Stimulated activated CD8-positive, alpha-beta memory T cell treated with anti-CD3 and anti-CD28 coated beads, Interleukin-7, amount 100 ng/mL, for 1 hour (primary cell): ENCODE measurements at places on chromosomes 1 and 21.

- no peak for DNase-seq
These were observed 80.2 kb upstream of the CD1D start for GRCh38 chr1:158100498-158100897.

GRCh38 chr1:204410688-204411450 is 748 bp downstream of the PPP1R15B start:
- no peak for DNase-seq

DNA sequence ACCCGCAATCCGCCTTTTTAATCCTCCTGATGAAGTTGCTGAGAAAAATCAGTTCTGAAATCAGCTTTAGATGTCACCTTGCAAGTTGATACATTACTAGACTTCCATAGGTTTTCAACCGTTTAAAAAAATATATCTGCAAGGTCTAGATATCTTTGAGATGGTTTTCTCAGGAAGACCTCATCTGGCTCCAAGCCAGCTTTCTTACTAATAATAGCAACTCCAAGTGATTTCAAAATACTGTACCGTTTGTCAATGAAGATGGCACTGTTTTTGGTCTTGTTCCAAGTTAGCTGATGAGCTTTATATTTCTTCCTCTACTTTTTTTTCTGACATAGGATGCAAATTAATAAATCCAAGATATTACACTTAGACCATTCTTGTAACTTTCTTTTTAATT is 40.3 kb downstream of the LRRC8C start:
- DNase-seq: no peak

GRCh38 chr1:246784621-246785493 is 60.6 kb downstream of the SCCPDH start:
- no peak for DNase-seq

DNA sequence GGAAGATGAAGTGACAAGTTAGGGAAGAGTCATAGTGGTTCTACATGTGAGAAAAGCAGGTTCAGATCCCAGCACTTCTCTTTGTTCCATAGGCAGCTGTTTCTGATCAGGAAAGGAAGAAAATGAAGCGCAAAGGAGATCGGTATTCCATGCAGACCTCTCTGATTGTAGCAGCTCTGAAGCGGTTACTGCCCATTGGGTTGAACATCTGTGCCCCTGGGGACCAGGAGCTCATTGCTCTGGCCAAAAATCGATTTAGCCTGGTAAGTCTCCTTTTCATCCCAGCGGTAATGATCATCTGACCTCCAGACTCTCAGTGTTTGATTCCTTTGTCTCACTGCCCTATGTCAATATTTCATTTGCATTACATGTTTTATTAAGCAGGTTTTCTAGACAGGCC is 173.6 kb downstream of the ZP4 start:
- no peak for DNase-seq

- no peak for DNase-seq
These were observed 176.0 kb downstream of the CAMTA1 start for GRCh38 chr1:6961289-6961688.

DNA sequence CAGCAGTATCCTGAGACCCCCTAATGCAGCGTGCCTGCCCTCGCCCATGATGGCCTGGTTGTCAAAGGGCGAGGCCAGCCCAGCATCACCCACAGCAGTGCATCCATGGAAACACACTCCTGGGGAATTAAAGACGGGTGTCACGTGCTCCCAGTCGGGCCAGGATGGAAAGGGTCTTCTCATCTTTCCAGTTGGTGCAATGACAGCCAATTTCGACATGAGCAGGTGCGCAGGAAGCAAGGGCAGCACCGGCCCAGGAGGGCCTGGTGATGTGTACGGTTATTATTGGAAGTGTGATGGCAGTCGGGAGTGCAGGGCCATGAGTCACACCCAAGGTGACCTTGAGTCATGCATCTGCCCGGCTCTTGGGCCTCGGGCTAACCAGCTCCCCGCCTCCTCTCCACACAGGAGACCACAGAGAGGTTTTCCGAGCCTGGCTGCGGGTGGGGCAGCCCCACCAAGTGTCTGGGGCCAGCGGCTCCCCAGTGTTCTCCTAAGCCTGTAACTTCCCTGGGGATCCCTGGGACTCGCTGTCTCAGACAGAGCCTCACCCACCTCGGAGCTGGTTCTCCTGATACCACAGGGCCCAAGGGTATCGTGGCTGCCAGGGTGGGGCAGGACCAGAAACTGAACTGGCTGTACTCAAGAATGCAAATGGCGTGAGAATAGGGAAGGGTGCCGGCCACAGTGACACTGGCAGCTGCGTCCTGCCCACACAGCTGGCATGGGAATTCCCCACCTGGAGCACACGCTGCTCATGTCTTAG is 119.8 kb downstream of the SIK1 start:
- DNase-seq: no peak

- no peak for DNase-seq
These were observed 49.1 kb upstream of the DMRTB1 start for GRCh38 chr1:53410100-53410541.

DNA sequence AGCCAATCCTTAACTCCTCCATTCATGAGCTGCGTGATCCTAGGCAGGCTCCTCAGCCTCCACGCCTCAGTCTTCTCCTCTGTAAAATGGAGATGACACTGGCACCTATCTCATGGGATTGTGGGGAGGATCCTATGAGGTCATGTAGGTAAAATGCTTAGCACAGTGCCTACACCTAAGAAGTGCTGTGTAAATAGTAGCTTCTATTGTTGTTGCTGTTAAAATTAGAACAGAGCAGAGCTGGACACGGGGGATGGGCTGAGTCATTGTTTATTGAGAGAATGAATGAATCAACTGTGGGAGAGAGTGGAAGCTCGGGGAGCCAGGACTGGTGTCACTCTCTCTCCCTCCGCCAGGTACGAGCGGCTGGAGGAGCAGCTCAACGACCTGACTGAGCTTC is 43.0 kb downstream of the TMCC2 start:
- DNase-seq: no peak

- DNase-seq: no peak
These were observed 354.1 kb upstream of the C1orf87 start for GRCh38 chr1:60427701-60428100.

GRCh38 chr1:112387807-112388206 is 8.2 kb upstream of the CTTNBP2NL start:
- DNase-seq: no peak

DNA sequence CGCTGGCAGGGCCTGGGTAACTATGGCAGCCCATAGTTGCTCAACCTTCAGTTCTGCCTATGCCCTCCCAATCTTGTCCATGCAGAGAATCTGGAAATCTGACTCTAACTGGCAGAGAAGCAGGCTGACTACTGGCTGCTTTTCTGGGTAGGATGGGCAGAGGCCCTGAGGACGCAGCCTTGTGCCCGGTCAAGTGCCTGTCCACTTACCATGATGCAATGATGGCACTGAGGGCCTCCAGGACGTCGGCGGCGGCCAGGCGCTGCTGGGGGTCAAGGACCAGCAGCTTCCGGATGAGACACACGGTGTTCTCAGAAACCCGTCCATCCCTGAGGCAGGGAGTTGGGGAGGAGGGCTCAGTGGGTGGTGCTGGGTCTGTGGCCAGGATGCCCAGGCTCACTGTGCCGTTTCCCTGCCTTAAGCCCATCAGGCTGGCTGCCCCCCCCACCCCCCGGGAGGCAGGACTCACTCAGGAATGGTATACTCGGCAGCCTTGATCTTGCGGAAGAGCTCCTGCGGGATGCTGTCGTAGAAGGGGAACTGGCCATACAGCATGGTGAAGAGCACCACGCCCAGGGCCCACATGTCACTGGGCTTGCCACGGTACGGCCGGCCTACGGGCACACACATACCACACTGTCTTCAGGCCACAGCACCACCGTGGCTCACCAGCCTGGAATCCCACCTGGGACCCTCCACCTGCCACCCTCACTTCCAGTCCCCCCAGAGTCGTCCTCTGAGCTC is 20.4 kb upstream of the EVA1B start:
- no peak for DNase-seq

DNA sequence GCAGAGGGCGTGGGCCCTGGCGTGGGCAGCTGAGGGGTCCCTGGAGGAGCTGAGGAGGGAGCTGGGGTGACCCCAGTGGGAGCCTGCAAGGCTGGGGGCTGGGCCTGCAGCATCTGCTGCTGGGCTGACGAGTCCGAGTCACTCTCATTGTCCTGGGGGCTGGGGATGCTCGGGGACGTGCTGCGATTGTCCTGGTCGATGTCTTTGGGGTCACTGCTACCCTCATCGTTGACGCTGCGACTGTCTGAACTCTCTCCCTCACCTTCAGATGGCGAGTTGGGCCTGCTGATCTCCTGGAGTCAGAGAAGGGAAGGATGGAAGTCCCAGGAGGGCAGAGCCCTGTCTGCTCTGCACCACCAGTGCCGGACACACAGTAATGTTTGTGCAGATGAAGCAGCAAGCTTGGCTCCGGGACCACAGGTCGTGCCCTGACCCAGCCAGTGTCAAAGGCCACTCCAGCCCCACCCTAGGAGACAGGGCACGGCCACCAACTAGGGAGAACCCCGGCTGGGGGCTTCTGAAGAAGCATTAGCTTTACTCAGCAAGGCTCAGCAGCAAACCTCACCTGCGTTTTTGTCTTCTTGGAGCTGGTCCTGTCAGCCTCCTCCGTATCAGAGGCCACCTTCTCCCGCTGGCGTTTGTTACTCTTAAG is 43.4 kb downstream of the SLC45A1 start:
- DNase-seq: no peak

DNA sequence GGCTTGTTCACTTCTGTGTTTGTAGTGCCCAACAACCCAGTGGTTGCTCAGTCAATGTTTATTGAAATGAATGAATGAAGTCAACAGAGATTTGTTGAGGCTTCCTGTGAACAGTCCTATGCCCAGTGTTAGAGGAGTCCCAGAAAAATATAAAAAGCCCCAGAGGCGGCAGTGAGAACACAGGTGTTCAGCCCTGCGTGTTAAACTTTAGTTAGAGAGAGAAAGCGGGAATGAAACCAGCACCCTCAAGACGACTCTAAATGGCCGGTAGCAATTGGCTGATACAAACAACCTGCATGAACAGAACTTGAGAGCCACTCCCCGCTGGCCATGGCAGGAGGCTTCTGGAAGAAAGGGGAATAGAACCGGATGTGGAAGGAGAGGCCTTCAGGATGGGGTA is 22.6 kb downstream of the TMEM51 start:
- no peak for DNase-seq

GRCh38 chr1:218347723-218348627 is 2.8 kb downstream of the TGFB2 start:
- DNase-seq: no peak

DNA sequence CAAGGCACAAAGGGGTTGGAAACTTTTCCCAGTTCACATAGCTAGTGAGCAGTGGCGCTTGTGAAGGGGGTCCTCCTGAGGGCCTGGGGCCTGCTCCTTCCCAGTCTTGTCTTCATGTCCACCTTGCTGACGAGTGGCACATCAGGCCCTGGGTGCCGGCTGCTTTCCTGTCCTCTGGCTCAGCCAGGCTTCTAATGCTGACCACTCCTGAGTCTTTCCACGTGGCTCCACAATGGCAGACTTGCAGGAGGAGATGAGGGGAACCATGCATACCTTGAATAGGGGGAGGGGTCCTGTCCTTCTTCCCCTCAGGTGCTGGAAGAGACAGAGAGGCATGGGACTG is 38.7 kb downstream of the MAPKAPK2 start:
- DNase-seq: no peak

DNA sequence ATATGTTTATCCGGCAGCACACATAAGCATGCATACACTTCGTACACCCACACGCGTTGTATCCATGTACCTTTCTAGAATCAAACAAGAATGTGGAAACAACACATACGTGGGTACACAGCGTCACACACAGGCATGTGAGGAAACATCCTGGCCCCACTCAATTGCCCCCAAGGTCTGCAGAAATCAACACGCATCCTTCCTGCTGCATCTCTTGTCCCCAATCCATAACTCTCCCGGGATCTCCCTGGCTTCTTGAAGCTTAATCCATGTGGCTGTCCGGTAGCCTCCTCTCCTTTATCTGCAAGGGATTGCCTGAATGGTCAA is 5.5 kb upstream of the TBX15 start:
- DNase-seq: no peak

GRCh38 chr1:209546390-209547085 is 37.0 kb upstream of the CAMK1G start:
- DNase-seq: no peak

DNA sequence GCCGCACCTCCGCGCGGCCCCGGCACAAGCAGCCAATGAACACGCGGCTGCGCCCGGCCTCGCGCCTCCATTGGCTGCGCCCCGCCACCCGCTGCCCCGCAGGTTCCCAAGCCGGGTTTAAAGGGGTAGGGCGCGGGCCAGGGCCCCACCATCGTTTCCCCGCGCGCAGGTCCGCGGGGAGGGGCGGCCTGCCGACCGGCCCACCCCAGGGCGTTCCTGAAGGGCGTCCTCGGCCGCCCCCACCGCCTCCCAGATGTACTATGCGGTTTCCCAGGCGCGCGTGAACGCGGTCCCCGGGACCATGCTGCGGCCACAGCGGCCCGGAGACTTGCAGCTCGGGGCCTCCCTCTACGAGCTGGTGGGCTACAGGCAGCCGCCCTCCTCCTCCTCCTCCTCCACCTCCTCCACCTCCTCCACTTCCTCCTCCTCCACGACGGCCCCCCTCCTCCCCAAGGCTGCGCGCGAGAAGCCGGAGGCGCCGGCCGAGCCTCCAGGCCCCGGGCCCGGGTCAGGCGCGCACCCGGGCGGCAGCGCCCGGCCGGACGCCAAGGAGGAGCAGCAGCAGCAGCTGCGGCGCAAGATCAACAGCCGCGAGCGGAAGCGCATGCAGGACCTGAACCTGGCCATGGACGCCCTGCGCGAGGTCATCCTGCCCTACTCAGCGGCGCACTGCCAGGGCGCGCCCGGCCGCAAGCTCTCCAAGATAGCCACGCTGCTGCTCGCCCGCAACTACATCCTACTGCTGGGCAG is at the start of gene OLIG1:
Gene OLIG1, plus strand, starts transcription at position 148 of the 750 bp plus-strand sequence. Its CDS starts 106 bp downstream, at position 254.
- no peak for DNase-seq

GRCh38 chr21:37449302-37449937 is 82.8 kb downstream of the DYRK1A start:
- no peak for DNase-seq

DNA sequence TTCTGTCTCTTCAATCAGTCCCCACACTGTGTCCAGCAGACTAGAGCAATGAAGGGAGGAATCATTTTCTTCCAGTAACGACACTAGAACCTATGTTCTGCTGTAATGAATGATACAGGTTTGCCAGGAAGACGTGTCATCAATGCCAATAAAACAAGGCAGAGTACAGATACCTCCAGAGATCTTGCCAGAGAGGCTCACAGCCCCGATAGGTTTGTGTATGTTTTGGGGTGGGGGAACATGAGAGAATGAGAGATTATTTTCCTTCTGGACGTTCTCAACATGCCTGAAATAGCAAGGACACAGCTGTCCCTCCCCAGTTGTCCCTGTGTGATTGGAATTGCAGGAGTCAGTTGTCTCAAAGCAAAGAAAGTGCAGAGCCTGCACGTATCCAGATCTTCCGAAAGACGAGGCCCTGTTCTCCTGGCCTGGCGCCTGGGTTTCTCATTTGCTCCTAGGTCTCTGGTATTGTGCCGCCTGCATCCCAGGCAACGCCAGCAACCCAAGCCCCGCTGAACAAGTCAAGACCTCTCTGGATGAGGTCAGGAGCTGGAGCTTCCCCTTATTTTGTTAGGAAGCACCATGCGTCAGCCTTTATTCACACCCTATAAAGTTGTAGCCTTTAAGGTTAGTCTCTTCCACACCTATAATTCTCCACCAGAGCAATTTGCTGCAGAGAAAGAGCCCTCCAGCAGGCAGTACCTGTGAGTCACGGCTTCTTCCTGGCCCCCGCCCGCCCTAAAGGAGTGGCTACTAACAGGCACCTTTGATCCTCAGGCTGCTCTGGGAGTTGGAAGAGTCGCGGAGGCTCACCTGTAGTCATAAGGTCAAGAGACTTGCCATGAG is 130.5 kb downstream of the TOMM20 start:
- DNase-seq: no peak
